ENCODE measurements at places on chromosomes 7 and 10. TPM values are rescaled to one million over a fixed set of nuclear protein-coding genes. Genes with fewer than 3 reads are reported as not detected.

The TBXAS1 gene
- 20.7 TPM for total RNA-seq

The CCDC172 gene
- total RNA-seq, result not detected

The CRYGN gene
- total RNA-seq, result not detected

The SEMA3C gene
- 0.19 TPM for total RNA-seq

GRCh38 chr10:95536017-95536416 lies 25.2 kb downstream of the SORBS1 start:
- H3K27ac ChIP-seq, result no peak overlapping the region
- no peaks in the 10 kb centered on the region for H3K36me3 ChIP-seq

DNA sequence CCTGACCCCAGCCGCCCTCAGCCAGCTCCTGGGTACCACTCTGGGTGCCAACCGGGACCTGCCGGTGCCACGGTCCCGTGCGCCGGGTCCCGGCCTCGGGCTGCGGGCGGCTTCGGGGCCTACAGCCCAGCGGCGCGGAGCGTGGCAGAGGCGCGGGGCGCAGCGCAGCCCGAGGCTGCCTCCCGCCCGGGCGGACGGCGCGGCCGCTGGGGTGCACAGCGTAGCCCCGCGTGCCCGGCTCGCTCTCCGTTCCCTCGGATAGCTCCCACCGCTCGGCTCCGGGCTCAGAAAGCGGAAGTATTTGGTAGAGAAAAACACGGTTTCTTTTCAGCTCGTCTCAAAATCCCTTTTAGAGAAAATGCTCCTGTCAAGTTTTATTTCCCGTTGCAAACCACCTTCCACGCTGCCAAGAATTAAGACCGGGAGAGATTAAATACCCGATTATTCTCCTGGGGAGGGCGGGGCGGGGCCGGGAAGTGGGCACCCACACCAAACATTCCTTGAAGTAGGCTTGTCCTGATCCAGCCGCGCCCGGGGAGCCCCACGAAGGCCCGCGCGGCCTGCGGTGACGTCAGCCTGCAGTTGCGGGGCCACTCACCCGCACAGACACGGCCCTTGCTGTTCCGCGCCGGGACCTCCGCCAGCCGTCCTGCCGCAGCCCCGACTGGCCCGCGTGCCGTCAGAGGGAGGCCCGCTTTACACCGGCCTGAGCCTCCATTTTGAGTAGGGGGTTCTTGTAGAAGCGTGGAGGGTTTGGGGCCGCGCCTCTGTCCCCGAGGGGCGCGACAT lies 7.2 kb downstream of the HOXA13 start:
- H3K27ac ChIP-seq, result no peak overlapping the region
- no peak for DNase-seq
- H3K4me1 ChIP-seq, result no peaks in the 10 kb centered on the region
- no peaks in the 10 kb centered on the region for H3K36me3 ChIP-seq
- peaks cover 27% of the 10 kb centered on the region for H3K27me3 ChIP-seq
- no peak overlapping the region for H3K4me3 ChIP-seq

- no peak for DNase-seq
- H3K36me3 ChIP-seq, result no peaks in the 10 kb centered on the region
- H3K4me1 ChIP-seq, result peaks cover 15% of the 10 kb centered on the region
- H3K27me3 ChIP-seq, result no peaks in the 10 kb centered on the region
- peak overlapping the region; percentile 90 for H3K4me3 ChIP-seq
- H3K27ac ChIP-seq, result peak overlapping the region; percentile 3
These were observed 49.7 kb downstream of the CPEB3 start for GRCh38 chr10:92241158-92241500.

DNA sequence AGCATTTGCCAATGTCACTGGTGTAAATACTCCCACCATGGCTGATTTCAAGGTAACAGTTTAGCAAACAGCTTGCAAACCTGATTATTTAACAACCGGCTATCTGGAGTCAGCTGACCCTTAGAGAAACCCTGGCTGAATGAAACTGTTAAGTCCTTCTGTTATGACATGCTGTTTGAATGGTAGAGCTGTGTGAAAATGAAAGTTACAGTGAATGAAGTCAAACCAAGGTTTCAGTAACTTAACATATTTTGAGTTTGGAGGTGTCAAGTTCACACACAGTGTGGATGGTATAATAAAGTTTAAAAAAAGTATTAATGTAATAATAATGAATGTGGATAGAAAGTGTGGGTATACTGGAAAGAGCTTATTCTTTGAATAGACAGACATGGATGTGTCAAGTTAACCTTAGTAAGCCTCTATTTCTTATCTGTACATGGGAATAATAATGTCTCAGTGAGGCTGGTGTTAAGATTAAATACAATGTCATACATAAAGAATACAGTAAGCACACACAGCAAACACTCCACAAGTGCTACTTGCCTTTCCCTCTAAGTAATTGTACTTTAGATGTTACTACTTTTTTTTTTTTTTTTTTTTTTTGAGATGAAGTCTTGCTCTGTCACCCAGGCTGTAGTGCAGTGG lies 150.4 kb downstream of the TAX1BP1 start:
- H3K27ac ChIP-seq, result no peak overlapping the region
- H3K4me3 ChIP-seq, result no peak overlapping the region
- H3K4me1 ChIP-seq, result peaks cover 10% of the 10 kb centered on the region
- no peaks in the 10 kb centered on the region for H3K27me3 ChIP-seq
- peak; percentile 67 for DNase-seq
- no peaks in the 10 kb centered on the region for H3K36me3 ChIP-seq

DNA sequence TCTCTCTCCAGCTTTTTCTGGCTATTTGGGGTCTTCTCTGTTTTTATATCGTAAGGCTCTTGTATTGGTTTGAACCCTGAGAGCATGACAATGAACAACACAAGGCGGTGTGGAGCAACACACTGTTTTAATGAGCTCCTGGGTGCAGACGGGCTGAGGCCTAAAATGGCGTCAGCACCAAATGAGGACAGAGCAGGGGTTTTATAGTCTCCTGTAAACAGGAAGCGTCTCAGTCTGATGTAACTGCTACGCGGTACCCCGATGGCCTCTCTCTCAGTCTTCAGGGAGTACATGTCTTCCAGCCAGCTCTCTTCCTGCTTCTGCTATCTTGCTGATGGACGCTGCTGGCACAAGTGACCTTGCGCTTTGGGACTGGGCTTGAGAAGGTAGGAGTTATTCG lies 95.9 kb upstream of the CCDC71L start:
- H3K27me3 ChIP-seq, result no peaks in the 10 kb centered on the region
- H3K4me3 ChIP-seq, result no peak overlapping the region
- H3K4me1 ChIP-seq, result no peaks in the 10 kb centered on the region
- DNase-seq, result no peak
- H3K27ac ChIP-seq, result no peak overlapping the region

DNA sequence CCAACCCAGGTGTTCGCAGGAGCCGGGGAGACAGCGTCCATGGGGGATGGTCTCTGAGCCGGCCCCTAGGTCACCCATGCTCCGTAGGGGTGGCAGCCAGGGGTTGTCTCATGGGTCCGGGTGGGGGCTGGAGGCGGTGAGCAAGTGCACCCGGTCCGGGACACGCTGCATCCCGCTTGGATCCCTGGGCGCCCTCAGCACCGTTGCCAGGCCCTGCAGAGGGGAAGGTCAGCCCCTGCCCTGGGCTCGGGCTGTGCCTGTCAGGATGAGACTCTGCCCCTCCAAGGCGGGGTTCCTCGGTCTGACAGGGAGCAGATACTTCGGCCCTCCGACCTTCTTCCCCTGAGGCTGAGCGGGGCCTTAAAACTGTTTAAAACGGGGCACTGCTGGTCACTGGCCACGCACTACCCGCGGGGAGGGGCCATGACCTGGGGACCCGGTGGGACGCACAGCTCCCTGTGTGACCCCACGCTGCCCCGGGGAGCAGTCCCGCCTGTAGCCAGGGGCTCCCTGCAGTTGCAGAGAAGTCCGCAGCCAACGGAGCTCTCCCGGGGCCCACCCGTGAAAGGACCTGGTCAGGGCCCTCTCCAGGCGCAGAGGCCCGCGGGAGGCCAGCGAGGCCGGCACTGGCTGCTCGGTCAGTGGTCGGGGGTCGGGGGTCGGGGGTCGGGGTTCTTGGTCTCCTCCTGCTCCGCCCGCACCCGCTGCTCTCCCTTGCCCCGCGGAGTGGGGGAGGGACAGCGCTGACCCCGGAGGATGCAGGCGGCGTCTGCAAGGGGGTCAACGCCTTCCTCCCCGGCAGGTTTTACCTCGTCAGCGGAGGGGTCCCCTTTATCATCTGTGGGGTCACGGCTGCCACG lies 33.4 kb upstream of the KNDC1 start:
- no peaks in the 10 kb centered on the region for H3K27me3 ChIP-seq
- H3K4me1 ChIP-seq, result no peaks in the 10 kb centered on the region
- H3K36me3 ChIP-seq, result no peaks in the 10 kb centered on the region
- no peak overlapping the region for H3K4me3 ChIP-seq
- no peak for DNase-seq

GRCh38 chr7:38142736-38143135 lies 35.3 kb upstream of the STARD3NL start:
- H3K27ac ChIP-seq, result no peak overlapping the region
- peak; percentile 46 for DNase-seq
- no peak overlapping the region for H3K4me3 ChIP-seq
- H3K27me3 ChIP-seq, result no peaks in the 10 kb centered on the region
- no peaks in the 10 kb centered on the region for H3K36me3 ChIP-seq

DNA sequence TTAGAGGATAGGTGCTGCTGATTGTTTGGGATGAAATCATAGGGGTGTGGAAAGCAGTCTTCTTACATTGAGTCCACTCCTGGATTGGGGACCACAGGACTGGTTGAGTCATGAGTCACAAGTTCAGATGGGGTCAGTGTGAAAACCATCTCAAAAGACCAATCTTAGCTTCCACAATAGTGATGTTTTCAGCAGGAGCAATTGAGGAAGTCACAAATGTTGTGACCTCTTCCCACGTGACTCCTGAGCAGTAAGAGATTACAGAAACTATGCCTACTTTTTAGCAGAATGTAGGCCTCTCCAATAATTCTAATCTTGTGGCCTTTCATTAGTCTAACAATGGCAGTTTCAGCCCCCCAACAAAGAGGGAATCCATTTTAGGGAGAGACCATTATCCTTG lies 256.9 kb upstream of the CDC14C start:
- no peaks in the 10 kb centered on the region for H3K27me3 ChIP-seq
- DNase-seq, result no peak
- no peak overlapping the region for H3K27ac ChIP-seq
- H3K4me3 ChIP-seq, result no peak overlapping the region

DNA sequence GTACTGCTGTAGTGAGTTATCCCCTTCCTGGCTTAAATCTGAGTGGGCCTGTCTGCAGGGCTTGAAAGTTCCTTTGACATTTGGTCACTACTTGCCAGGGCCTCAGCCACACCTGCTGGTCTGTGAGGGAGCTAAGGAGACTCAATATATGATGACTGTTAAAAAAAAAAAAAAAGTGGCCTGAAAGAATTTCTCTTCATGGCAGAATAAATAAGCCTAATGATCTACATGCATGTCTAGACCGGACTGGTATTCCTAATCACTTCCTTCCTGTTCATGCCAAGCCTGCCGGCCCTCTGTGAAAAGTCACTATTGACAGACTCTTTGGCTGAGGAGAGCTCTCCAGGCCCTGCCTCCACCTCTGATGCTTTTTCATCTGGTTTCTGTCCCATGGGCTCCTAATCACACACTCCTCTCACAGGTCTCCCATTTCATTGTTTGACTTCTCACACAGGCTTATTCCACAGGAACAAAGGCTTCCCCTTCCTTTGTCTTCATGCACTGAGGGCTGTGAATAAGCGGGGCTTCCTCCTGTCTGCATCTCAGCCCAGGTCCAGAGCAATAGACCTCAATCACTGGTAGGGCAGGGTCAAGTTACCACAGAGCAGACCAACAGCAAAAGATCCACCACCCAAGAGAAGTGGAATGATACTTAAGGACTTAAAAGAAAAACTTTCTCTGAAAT lies 99.1 kb upstream of the SEC61G start:
- no peaks in the 10 kb centered on the region for H3K4me1 ChIP-seq
- no peak overlapping the region for H3K4me3 ChIP-seq
- no peak overlapping the region for H3K27ac ChIP-seq
- no peak for DNase-seq

GRCh38 chr7:106094780-106095179 lies 17.3 kb downstream of the SYPL1 start:
- H3K4me3 ChIP-seq, result no peak overlapping the region
- H3K27me3 ChIP-seq, result no peaks in the 10 kb centered on the region
- H3K27ac ChIP-seq, result no peak overlapping the region
- DNase-seq, result no peak
- H3K36me3 ChIP-seq, result peaks cover 10% of the 10 kb centered on the region
- peaks cover 21% of the 10 kb centered on the region for H3K4me1 ChIP-seq

GRCh38 chr7:155821851-155822250 lies 9.6 kb upstream of the SHH start:
- H3K27me3 ChIP-seq, result peaks cover 3% of the 10 kb centered on the region
- no peaks in the 10 kb centered on the region for H3K4me1 ChIP-seq
- no peak for DNase-seq
- H3K36me3 ChIP-seq, result no peaks in the 10 kb centered on the region
- H3K4me3 ChIP-seq, result no peak overlapping the region

- DNase-seq, result no peak
- H3K4me1 ChIP-seq, result no peaks in the 10 kb centered on the region
- H3K27ac ChIP-seq, result no peak overlapping the region
- H3K36me3 ChIP-seq, result no peaks in the 10 kb centered on the region
- no peak overlapping the region for H3K4me3 ChIP-seq
These were observed 199.4 kb upstream of the NPVF start for GRCh38 chr7:25427721-25428120.

- H3K27ac ChIP-seq, result no peak overlapping the region
- DNase-seq, result no peak
- no peaks in the 10 kb centered on the region for H3K36me3 ChIP-seq
- no peak overlapping the region for H3K4me3 ChIP-seq
These were observed 24.5 kb upstream of the IL6 start for GRCh38 chr7:22702516-22702915.

GRCh38 chr10:50740293-50740648 lies 535 bp downstream of the ASAH2B start:
- no peaks in the 10 kb centered on the region for H3K27me3 ChIP-seq
- no peak overlapping the region for H3K27ac ChIP-seq
- DNase-seq, result peak; percentile 2
- peak overlapping the region; percentile 88 for H3K4me3 ChIP-seq

- peaks cover 32% of the 10 kb centered on the region for H3K4me1 ChIP-seq
- no peak overlapping the region for H3K4me3 ChIP-seq
- no peaks in the 10 kb centered on the region for H3K27me3 ChIP-seq
- no peak for DNase-seq
- H3K27ac ChIP-seq, result no peak overlapping the region
These were observed 192.7 kb upstream of the NFE2L3 start for GRCh38 chr7:25959168-25959734.

DNA sequence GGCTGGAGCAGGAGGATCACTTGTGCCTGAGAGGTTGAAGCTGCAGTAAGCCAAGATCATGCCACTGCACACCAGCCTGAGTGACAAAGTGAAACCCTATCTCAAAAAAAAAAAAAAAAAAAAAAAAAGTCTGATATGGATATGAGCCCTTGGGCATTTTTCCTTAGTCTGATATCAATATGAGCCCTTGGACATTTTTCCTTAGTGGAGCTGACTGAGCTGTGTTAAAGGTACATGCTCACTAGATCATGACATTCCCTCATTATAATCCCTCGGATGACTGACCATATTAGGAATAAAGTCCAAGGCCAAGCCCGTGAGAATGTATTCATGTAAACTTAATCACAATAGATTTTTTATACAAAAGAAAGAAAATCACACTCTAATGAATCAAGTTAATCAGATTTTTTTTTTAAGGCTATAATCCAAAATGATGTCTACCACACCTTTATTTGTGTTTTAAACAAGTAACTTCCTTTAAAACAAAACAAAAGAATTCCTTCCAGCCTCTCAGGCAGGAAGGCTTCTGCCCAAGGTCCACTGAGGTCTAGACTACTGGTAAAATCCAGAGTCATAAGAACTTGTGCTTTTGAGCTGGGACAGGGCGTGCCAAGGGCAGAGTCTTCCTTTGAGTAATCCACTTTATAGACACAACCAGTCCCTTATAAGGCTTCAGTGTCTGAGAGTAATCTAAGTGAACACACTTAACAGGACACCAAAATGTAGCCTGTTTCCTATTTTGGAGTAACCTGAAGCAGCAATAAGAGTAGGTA lies 5.5 kb downstream of the PPA1 start:
- H3K36me3 ChIP-seq, result no peaks in the 10 kb centered on the region
- no peak for DNase-seq
- peaks cover 10% of the 10 kb centered on the region for H3K4me1 ChIP-seq
- no peaks in the 10 kb centered on the region for H3K27me3 ChIP-seq
- no peak overlapping the region for H3K4me3 ChIP-seq
- H3K27ac ChIP-seq, result no peak overlapping the region

All from GM12878 (cell line).